ENCODE measurements at places on chromosomes 11 and 22.

GRCh38 chr11:125167292-125167953 lies 2.9 kb downstream of the PKNOX2 start:
- no peak for DNase-seq

DNA sequence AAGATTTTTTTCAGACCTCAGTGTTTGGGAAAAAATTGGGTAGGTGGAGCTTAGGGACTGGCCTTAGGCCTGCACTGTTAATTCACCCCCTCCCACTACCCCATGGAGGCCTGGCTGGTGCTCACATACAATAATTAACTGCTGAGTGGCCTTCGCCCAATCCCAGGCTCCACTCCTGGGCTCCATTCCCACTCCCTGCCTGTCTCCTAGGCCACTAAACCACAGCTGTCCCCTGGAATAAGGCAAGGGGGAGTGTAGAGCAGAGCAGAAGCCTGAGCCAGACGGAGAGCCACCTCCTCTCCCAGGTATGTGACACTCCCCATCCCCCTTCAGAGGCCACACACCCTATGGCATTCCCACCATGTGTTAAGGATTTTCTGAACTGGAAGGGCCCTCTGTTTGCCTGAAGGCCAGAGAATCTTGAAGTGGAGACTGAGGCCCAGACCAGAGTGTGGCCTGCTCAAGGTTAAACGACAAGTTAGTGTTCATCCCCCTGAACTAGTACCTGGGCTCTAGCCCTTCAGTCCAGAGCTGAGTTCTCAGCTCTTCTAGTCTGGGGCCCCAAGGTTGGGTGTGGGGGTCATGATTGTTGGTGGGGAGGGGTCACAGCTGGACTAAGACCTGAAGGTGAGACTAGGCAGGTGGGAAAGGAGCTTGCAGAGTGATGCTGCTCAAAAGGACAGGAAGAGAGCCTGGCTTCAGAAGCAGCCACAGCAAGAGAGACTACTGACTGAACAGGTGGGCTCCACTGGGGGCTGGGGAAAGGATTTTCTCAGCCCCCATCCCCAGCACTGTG lies 2.3 kb upstream of the FOLR1 start:
- no peak for DNase-seq

GRCh38 chr11:72684236-72684912 lies 10.2 kb upstream of the PDE2A start:
- DNase-seq, result peak; percentile 42

GRCh38 chr11:76640501-76640900 lies 30.0 kb downstream of the LRRC32 start:
- no peak for DNase-seq

GRCh38 chr11:35786188-35786587 lies 123.6 kb downstream of the TRIM44 start:
- DNase-seq, result no peak

GRCh38 chr11:68934666-68935065 lies 31.0 kb downstream of the IGHMBP2 start:
- DNase-seq, result no peak

GRCh38 chr22:37931893-37932389 lies 21.5 kb downstream of the C22orf23 start:
- no peak for DNase-seq

DNA sequence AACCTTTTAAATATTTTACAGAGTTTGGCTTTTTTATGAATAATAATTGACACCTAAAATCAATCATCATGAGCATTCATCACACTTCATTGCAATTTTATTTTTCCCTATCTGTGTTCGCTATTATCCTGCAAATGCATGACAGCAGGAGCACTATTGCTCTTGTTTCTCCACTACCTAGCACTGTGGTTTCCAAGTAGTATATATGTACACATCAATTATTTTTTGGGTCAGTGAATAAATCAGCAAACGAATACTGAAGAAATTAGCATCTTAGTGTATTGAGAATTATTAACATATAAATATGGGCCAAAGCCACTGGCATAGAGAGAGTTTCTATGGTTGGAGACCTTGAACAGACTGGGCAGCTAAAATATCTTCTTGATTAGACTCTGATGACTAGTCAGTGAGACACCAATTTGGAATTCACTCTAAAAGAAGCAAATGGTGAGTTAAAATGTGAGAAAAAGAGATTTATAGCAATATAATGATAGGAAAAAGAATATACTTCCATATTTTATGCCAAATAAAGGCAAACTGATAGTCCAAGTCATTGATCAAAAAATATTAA lies 731.1 kb upstream of the LUZP2 start:
- no peak for DNase-seq

- DNase-seq, result no peak
Measured at GRCh38 chr11:33534575-33534974, 166.1 kb downstream of the C11orf91 start.

DNA sequence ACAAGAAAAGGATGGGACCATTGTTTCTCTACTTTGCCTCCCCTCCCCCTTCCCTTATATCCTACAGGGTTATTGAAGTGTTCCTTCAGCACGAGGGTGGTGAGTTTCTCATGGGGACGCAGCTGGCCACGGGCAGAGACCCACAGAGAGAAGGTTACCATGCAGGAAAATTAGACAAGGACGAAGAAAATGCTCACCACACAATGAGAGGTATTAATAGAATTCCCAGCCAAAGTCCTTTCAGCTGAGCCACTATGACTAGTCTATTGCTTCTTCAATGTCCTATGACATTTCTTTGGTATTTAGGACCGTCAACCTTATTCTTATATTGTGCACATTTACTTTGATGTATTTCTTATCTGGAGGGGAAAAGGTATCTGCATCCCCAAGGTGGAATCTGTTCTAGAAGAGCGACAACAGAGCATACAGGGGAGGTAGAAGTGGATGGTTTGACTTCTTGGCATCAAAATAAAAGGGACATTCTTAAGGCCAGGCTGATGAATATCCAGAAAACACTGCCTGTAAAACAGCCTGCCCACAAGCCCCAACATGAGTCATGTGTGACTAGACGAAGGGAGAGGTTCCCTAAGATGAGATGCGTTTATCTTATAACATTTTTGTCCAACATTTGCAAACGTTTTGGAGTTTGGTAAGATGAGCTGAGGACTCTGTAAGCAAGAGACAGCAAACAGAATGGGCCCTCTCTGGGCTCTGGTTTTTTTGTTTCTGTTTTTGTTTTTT lies 209.8 kb upstream of the NARS2 start:
- no peak for DNase-seq

DNA sequence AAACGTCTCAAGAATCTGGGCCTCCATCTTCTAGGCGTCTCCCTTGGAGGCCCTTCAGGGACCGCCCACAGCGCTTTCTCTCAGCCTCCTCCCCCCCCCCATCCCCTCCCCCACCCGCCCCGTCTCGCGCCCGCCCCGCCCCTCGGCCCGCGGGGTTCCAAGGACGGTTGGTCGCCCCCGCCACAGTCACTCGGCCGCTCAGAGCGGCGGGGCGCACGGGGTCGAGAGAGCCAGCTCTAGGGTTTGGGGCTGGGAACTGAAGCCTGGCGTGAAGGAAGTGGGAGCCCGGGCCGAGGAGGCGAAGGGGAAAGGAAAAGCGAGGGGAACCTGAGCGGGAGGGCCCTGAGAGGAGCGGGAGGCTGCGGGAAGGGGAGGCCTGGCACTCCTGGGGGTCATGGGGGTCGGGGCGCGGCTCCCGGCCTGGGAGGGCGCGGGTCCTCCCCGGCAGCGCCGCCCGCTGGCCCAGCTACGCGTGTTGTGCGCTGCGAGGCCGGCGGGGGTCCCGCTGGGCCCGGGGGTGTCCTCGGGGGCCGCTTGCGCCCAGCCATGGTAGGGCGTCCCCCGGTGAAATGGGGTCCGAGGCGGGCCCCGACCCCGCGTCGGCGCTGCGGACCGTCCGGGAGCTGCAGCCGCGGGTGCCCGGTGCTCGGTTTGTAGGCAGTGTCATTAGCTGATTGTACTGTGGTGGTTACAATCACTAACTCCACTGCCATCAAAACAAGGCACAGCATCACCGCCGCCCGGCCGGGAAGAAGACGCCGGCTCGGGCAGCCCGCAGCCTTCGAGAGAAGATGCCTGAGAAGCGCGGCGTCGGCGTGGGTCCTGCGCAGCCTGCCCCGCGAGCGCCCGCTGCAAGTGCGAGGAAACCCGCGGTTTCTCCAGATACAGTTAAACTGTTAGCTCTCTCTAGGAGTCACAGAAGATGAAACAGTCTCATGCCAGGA lies at the start of gene BTG4:
TSS of gene BTG4 (minus strand) at position 91 of the 944 bp plus-strand sequence. CDS start 13,610 bp downstream, outside the sequence.
- DNase-seq, result peak; percentile 7

DNA sequence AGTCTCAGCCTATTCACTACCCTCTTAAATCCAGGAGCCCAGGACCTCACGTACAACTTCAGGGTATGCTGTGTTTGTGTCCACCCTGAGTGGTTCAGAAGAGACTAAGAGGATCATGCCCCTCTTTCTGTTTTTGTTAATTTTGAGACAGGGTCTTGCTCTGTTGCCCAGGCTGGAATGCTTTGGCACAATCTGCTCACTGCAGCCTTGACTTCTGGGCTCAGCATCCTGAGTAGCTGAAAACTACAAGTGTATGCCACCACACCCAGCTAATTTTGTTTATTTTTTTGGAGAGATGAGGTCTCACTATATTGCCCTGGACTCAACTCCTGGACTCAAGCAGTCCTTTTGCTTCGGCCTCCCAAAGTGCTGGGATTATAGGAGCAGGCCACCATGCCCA lies 118.5 kb downstream of the NAT10 start:
- DNase-seq, result no peak

DNA sequence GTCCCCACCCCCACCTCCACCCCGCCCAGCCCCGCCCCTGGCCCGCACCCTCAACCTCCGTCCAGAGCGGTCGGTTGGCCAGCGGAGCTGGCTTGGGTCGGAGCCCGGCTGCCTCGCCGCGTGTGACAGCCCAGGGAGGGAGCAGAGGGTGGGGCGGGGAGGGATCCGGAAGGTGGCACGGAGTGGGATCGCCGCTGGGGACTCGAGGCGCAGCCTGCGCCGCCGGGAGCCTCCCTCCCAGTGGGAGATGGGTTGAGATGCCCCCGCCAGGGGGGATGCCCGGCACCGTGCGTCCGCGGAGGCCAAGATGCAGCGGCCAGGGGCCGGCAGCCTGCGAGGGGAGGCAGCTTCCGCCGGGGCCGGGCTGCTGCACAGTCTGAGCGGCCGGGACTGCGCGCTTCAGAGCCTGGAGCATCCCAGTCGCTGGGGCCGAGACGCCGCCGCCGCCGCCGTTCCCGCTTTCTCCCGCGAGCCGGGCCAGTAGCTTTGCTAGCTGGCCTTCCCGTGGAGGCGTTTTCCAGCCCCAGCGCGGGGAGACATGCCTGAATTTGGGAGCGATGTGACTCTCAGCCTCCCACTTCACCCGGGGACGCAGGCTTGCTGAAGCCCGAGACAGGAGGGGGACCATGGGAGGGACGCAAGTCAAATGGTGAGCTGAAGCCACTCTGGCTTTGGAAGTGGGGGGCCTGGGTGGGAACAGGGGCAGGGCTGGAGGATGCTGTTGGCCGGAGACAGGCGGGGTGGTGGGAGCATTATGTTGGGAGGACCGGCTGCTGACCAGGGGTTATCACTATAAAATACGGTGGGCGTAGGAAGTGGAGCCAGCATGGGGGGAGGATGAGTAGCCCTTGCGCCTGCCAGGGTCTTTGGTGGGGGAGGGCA lies 40.2 kb downstream of the DIXDC1 start:
- no peak for DNase-seq

GRCh38 chr22:39997939-39998726 lies 3.4 kb downstream of the FAM83F start:
- no peak for DNase-seq

DNA sequence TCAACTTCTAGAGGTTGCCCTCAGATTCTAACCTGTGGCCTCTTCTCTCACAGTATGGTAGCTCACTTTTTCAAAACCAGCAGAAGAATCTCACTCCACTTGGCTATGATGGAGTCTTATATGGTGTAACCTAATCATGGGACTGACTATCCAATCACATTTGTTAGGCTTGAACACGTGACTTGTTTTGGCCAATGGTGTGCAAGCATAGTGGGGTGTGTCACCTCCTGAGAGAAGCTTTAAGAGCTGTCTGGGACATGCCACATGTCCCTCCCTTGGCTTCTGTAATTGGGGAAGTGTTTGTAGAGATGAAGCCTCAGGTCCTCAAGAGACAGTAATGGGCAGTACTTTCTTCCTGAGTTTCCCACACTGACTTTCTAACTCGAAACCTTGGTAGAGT lies 12.8 kb upstream of the SMIM38 start:
- DNase-seq, result no peak

GRCh38 chr11:132742929-132743328 lies 789.4 kb downstream of the OPCML start:
- DNase-seq, result no peak

- no peak for DNase-seq
Measured at GRCh38 chr11:123245567-123245966, 50.5 kb upstream of the CLMP start.

GRCh38 chr11:68584097-68584496 lies 100.2 kb upstream of the GAL start:
- DNase-seq, result peak; percentile 60

DNA sequence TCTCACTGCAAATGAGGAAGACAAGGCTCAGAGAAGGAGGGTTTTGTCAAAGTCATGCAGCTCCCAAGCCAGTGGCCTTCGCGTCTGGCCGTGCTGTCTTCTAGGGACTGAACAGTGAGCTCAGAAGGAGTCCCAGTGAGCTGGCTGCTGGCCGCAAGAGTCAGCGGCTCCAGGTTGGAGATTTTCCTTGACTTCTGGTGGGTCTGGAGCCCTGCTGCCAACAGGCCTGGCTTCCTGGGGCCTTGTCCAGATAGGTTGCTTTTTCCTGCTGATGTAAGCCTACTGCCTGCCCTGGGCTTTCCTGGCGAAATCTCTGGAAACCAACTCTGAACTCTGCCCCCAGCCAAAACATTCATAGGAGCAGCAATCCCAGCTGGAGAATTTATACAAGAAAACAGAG lies 272.7 kb upstream of the CADM1 start:
- DNase-seq, result no peak

- DNase-seq, result no peak
Measured at GRCh38 chr22:25364736-25365241, 145.3 kb downstream of the CRYBB2 start.

DNA sequence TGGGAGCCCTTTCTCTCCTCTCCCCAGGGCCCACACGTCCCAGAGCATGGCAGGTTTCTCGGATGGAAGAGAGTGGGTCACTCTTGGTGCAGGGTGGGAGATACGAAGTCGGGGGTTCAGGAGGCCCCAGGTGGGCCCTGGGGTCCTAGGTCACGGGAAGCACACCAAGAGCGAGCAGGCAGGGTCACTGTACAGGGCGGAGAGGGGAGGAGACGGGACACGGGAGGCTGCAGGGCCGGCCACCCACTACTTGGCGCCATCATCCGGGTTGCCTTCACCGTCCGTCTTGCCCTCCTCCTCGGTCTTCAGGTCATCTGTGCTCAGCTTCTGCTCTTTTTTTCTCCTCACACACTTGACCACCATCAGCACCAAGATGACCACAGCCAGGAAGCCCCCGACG lies 9.8 kb downstream of the SCN2B start:
- DNase-seq, result no peak
